ENCODE measurements at places on chromosomes 4 and X. TPM values are rescaled to one million over a fixed set of nuclear protein-coding genes. Genes with fewer than 3 reads are reported as not detected.

- H3K27me3 ChIP-seq = no peaks in the 10 kb centered on the region
- H3K36me3 ChIP-seq = no peaks in the 10 kb centered on the region
- no peak overlapping the region for H3K4me3 ChIP-seq
- DNase-seq = no peak
These were observed 98.0 kb downstream of the TRAPPC11 start for GRCh38 chr4:183757060-183757459.

DNA sequence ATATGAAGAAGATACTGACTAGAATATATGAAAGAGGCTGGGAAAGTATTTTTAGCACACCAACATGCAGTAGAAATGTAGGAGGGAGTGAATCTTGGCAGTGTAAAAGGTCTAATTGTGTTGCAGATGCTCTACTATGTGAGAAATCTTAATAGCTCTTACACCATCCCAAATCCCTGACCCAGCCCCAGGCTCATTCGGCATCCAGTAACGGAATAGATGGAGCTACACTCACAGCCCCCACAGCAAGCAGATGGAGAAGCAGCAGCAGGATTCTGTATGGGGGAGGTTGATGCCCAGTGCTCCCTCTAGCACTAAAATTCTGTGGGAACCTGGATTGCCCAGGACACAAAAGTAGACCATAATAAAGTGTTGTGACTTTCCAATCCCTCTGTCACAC, 153.2 kb upstream of the PRDX4 start:
- no peaks in the 10 kb centered on the region for H3K36me3 ChIP-seq
- H3K4me1 ChIP-seq = no peaks in the 10 kb centered on the region
- no peaks in the 10 kb centered on the region for H3K27me3 ChIP-seq
- H3K27ac ChIP-seq = no peak overlapping the region
- no peak overlapping the region for H3K4me3 ChIP-seq
- DNase-seq = no peak

DNA sequence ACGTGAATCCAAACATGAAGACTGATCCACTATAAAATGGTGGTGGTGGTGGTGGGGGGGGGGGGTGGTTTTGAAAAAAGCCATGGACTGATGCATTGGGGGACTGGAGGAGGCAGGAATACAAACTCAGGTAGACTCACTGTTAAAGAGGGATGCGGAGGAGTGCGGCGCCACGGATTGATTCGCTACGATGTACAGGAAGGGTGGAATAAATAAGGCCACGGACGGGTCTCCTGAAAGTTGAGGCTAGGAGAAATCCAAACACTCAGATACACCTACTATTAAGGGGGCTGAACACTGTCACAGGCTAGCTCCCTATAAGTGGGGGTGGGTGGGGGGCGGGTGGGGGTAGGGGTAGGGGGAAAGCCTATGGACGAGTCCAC, 591 bp downstream of the ELK1 start:
- no peaks in the 10 kb centered on the region for H3K36me3 ChIP-seq
- H3K27ac ChIP-seq = no peak overlapping the region
- H3K27me3 ChIP-seq = no peaks in the 10 kb centered on the region
- no peak for DNase-seq

DNA sequence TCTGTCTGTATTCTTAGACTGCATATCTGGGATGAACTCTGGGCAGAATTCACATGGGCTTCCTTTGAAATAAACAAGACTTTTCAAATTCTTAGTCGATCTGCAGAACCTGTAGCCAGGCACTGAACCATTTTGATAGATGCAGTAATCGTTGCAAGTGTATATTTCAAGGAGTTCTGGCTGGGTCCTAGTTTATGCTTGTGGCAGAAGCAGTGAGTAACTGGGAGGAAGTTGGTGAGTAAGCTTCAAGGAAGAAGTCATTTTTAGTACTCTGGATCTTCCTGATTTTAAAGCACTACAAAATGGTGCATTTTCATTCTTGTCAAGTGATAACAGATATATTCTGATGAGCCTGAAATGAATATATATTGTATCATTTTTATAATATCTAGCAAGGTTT, 9.5 kb downstream of the HPRT1 start:
- H3K27me3 ChIP-seq = no peaks in the 10 kb centered on the region
- no peak for DNase-seq
- no peak overlapping the region for H3K4me3 ChIP-seq
- no peak overlapping the region for H3K27ac ChIP-seq
- H3K4me1 ChIP-seq = no peaks in the 10 kb centered on the region

GRCh38 chr4:184953971-184954370, 64.3 kb upstream of the HELT start:
- no peak overlapping the region for H3K27ac ChIP-seq
- DNase-seq = no peak
- no peaks in the 10 kb centered on the region for H3K36me3 ChIP-seq
- no peak overlapping the region for H3K4me3 ChIP-seq

STAP1 gene
- 0.50 TPM for total RNA-seq

GRCh38 chr4:42268824-42269223, 116.4 kb upstream of the BEND4 start:
- no peak for DNase-seq
- no peak overlapping the region for H3K27ac ChIP-seq
- H3K36me3 ChIP-seq = no peaks in the 10 kb centered on the region

DNA sequence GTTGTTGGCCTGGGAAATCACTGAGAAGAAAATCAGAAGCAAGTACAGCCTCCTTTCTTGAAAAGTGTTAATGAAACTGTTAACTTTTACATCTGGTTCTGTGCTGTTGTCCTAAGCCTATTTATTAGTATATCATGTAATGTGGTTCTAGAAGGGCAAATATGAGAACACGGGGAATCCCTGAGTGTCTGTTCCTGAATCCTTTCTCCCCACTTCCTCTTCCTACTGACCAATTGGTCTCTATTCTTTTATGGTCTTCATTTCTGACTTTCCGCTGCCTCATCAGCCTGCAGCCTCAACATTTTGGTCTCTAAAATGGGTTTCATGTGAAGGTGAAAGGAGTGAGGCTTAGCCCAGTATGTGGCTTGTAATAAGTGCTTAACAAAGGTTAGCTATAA, 159.9 kb upstream of the MAMLD1 start:
- H3K27ac ChIP-seq = no peak overlapping the region
- H3K4me1 ChIP-seq = no peaks in the 10 kb centered on the region
- no peaks in the 10 kb centered on the region for H3K36me3 ChIP-seq
- no peak overlapping the region for H3K4me3 ChIP-seq
- DNase-seq = no peak
- no peaks in the 10 kb centered on the region for H3K27me3 ChIP-seq

DNA sequence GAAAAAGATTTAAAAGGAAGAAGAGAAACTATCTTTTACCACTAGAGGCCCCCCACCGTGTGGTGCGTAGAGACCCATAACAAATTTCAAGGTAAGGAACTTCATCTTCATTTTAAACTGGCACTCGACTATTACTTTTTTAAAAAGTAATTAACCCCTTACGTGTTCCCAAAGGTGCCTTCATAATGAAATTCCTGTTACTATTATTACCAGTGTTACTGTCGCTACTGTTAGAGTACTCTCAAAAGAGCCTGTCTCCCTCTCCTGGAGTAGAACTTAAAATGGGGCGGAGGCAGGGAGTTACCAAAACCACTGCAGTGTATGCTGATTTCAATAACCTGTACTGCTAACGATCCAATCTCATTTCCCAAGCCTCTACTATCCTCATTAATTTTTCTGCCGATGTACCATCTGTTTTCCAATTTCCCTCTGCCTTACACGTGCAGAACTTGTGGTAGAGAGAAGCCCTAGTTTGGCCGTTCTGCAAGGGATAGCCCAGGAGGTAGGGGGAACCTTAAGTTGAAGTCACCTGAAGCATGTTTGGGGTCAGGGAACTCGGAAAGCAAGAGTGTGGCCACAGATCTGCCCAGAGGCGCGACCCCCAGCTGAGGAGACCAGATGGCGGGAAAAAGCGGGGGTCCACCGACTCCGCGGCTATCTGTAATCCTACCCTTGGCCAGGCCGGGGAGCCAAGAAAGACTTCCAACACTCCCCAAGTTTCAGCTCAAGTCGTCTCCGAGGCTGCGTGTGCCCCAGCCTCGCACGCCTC, 720 bp upstream of the STK26 start:
- H3K27ac ChIP-seq = peak overlapping the region; percentile 91
- peaks cover 15% of the 10 kb centered on the region for H3K27me3 ChIP-seq
- H3K4me3 ChIP-seq = peak overlapping the region; percentile 60
- no peaks in the 10 kb centered on the region for H3K36me3 ChIP-seq
- DNase-seq = no peak

- no peak overlapping the region for H3K4me3 ChIP-seq
- no peaks in the 10 kb centered on the region for H3K27me3 ChIP-seq
- H3K36me3 ChIP-seq = no peaks in the 10 kb centered on the region
- DNase-seq = no peak
- no peak overlapping the region for H3K27ac ChIP-seq
These were observed 273.2 kb downstream of the IL15 start for GRCh38 chr4:141909541-141909940.

GRCh38 chrX:1521459-1521956, 15.5 kb downstream of the P2RY8 start:
- H3K36me3 ChIP-seq = no peaks in the 10 kb centered on the region
- H3K27me3 ChIP-seq = no peaks in the 10 kb centered on the region
- no peaks in the 10 kb centered on the region for H3K4me1 ChIP-seq
- no peak overlapping the region for H3K27ac ChIP-seq

FMR1NB gene
- not detected for total RNA-seq

DNA sequence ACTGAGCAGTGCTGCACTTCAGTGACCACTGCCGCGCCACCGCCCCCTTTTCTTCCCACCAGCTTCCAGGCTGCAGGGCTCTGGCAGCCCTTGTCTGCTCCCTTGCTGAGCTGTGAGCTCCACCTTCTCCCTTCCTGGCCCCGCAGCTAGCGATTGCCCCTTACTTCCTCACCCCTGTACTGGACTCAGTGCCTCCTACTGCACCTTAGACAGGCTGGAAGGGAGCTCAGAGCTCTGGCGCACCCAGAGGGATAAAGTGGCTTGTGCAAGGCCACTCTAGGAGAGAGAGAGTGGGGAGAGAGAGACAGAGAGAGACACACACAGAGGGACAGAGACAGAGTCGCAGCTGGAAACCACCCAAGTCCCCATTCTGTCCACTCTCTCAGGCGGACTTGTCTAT, 6.0 kb downstream of the RASL11B start:
- H3K36me3 ChIP-seq = no peaks in the 10 kb centered on the region
- no peak for DNase-seq
- H3K27me3 ChIP-seq = peaks cover 5% of the 10 kb centered on the region
- H3K4me1 ChIP-seq = peaks cover 8% of the 10 kb centered on the region

DNA sequence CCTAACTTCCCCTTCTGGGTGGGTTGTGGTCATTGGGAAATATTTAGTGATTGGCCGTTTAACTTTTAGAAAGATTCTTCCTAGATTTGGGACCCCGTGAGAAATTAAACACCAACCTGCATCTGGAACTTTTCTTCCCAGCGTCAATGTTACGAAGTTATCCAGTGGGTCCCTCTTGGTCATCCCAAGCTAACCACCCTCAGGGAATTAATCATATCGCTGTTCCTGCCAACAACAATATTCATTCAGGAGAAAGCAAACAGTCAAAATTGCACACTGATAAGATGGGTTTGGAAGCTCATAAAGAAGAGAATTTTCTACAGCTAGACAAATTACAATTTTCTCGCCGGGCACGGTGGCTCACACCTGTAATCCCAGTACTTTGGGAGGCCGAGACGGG, 121.2 kb upstream of the STX18 start:
- no peak overlapping the region for H3K27ac ChIP-seq
- no peaks in the 10 kb centered on the region for H3K36me3 ChIP-seq
- H3K4me1 ChIP-seq = no peaks in the 10 kb centered on the region

CDKL2 gene
- 22.6 TPM for total RNA-seq

- DNase-seq = no peak
- H3K27ac ChIP-seq = no peak overlapping the region
- H3K27me3 ChIP-seq = no peaks in the 10 kb centered on the region
- H3K36me3 ChIP-seq = no peaks in the 10 kb centered on the region
- no peaks in the 10 kb centered on the region for H3K4me1 ChIP-seq
These were observed 184.7 kb downstream of the KCNIP4 start for GRCh38 chr4:21763855-21764254.

DNA sequence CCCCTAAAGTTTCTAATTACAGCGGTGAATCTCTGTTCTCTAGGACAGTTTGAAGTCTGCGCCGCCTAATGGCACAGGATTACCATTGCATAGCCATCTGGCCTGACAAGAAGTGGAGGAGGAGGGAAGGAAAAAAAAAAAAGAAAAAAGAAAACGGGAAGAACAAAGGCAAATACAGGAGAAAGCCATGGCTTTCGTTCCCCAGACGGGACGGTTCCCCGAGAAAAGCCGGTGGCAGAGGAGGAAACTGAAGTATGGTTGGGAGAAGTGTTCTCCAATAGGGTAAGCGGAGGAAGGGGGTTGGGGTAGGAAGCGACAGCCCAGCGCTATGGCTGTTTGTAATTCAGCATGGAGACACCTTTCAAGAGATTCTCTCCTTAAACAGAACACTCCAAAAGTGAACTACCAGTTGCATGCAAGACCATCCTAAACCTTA, 80.8 kb downstream of the HMGN5 start:
- H3K4me3 ChIP-seq = peak overlapping the region; percentile 26
- no peaks in the 10 kb centered on the region for H3K27me3 ChIP-seq
- H3K36me3 ChIP-seq = no peaks in the 10 kb centered on the region
- H3K4me1 ChIP-seq = no peaks in the 10 kb centered on the region
- DNase-seq = peak; percentile 55

All from left lung (tissue), 14 donors.